ENCODE measurements at places on chromosomes 12 and 14. TPM values are rescaled to one million over a fixed set of nuclear protein-coding genes. Genes with fewer than 3 reads are reported as not detected.

NTN4 gene
- total RNA-seq: 0.69 TPM

TAS2R9 gene
- total RNA-seq: not detected

KCNK13 gene
- total RNA-seq: not detected

DRAM1 gene
- total RNA-seq: 9.9 TPM

C12orf54 gene
- total RNA-seq: not detected

UNC79 gene
- 0.09 TPM for total RNA-seq

RND1 gene
- total RNA-seq: 4.5 TPM

TAMALIN gene
- total RNA-seq: 11.1 TPM

KRT83 gene
- not detected for total RNA-seq

SDR9C7 gene
- not detected for total RNA-seq

PTMS gene
- 119 TPM for total RNA-seq

SLC8A3 gene
- total RNA-seq: 0.55 TPM

KCNA5 gene
- total RNA-seq: not detected

FBLN5 gene
- total RNA-seq: 5.6 TPM

OTOGL gene
- not detected for total RNA-seq

Data from activated T-cell treated with anti-CD3 and anti-CD28 coated beads, Interleukin-2, amount 50 U/mL, for 72 hours (primary cell).